ENCODE measurements at places on chromosomes 12 and 14.
A peak's percentile ranks its signal among the peaks of the same experiment; 100 is the strongest.

GRCh38 chr14:70872678-70873020 is 34.6 kb upstream of the PCNX1 start:
- no peak for DNase-seq

GRCh38 chr14:102696856-102697495 is 80.3 kb upstream of the TRAF3 start:
- no peak for DNase-seq

- peak; percentile 88 for DNase-seq
Measured at GRCh38 chr12:51368640-51369517, 22.3 kb downstream of the GALNT6 start.

- no peak for DNase-seq
Measured at GRCh38 chr12:33423706-33424105, 15.9 kb downstream of the SYT10 start.

GRCh38 chr14:56522403-56522802 is 57.2 kb upstream of the TMEM260 start:
- no peak for DNase-seq

DNA sequence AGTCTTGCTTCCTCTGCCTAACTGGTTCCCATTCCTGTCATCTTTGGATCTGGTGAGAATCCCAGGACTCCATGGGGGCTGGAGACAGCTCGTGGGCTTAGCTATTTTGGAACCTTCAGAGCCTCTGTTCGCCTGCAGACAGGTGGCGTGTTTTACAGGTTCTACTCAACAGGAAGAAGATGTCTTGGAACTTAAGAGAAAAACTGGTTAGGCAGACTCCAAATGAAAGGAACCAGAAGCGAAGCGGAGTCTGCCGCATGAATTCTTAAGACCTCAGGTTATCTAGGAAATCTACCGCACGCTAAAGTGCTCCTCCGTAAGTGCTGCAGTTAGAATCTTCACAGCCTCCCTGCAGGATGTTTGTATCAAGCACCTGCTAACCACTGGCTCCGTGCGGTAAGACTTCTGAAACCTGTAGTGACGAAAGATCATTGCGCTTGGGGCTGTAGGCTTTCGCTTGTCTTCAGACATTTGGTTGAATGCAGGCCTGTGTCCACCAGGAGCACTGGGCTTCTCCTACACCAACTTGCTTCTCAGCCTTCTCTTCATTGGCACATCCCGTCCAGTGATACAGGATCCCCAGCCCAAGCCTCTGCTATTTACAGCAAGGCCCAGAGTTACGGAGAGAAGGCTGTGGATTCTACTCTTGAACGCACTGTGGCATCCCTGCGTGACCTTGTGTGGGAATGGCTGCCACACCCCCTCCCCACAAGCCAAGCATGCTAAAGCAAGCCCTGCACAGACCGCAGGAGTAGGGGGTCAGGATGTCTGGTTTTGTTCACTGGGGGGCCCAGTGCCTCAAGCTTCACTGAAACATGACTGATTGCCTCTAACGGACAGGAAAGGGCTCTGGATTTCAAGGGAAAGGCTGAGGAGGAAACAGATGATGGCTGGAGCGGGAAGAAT is 35.0 kb downstream of the ACADS start:
- DNase-seq = no peak

GRCh38 chr12:117518594-117519270 is 157.3 kb upstream of the NOS1 start:
- DNase-seq = no peak

DNA sequence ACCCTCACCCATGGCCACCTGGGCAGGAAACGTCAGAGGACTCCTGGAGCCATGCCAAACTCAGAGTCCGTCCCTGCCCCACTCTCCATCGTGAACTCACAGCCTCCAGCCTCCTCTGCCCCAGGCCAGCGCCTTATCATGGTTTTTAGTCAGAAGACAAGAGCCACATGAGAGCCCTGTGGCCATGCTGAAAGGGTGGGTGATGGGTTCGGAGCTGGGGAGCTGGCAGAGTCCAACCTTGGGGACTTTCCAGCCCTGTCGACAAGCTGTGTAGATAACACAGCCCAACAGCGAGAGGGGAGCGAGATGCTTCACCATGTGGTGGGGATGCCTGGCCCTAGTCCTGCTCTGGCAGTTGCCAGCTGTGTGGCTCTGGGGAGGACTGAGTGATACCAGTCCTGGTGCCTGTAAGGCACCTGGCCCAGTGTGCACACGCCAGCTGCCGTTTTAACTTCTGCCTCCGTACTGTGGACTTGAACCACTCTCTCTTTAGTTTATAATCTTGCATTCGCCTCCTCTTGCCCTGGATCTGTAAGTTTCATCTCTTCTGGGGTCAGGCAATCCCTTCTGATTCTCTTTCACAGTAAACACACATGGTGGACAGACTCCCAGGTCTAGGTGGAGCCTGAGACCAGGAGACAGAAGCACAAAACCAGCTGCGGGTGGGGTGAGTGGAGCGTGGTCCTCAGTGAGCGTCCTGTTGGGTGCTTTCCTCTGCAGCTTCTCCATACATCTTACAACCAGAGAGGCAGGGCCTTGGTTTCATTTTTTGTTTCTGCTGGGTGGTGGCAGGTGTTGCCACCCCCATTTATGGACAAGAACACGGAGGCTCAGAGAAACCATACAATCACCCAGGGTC is 55.3 kb downstream of the RIN3 start:
- peak; percentile 64 for DNase-seq

- DNase-seq = no peak
Measured at GRCh38 chr12:52229836-52230343, 3.2 kb upstream of the KRT7 start.

DNA sequence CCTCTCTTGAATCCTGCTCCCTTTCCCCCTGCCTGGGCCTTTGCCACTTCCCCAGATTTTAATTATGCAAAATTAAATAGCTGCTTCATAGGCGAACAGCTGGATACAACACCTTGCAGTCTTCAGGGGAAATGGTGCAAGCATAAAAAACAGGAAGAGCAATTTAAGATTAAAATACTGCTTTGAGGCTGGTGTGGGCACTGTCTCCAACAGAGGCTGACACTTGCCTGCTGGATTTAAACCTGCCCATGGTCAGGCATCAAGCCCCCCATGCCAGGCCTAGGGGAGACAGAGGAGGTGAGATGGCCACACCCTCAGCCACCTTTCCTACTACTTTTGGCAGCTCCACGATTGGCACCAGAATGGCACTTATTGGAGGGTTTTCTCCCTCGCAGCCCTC is 110.1 kb upstream of the DIO3 start:
- DNase-seq = no peak

GRCh38 chr14:87468531-87468930 is 524.5 kb downstream of the GALC start:
- DNase-seq = no peak

DNA sequence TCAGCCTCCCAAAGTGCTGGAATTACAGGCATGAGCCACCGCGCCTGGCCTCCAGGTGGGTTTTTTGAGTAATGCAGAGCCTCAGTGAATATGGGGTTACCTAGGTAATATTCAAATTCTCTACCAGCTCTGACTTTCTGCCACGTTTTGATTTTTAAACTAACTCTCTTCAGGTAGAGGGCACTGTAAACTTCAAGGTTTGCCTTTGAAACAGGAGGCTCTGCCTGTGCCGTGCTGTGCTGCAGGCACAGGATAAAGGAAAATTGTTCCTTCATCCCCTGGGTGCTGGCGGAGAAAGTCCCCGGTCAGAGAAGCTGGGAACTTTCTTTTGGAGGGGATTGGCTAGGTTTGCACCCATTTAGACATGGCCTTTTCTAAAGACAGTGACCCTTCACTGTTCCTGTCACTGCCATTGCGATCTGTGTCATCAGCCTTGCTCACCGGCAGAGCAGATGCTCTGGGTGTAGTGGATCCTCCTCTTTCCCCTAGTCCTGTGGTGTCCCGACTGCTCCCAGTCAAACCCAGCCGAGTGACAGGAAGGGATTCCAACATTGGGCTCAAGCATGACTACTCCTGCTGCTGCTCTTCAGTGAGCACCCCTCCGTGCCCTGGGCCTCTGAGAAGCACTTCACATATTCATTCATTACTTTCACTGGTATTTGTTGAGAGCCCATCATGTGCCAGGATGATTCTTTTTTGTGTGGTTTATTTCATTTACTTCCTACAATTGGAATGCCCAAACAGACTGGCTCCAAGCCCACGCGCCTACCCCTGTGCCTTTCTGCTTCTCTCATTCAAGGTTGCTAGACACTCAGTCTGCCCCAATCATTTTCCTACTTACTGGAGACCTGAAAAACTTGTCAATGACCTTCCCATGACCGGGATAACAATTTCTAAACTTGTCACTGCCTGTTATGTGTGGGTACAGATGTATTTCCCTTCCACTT is 103.6 kb downstream of the TMEM30B start:
- DNase-seq = peak; percentile 35

- no peak for DNase-seq
Measured at GRCh38 chr14:68671909-68672308, 121.0 kb downstream of the ZFP36L1 start.

Measured in activated T-cell treated with anti-CD3 and anti-CD28 coated beads, Interleukin-2, amount 50 U/mL, for 72 hours (primary cell).